ENCODE measurements at places on chromosomes 11 and 22. TPM values are rescaled to one million over a fixed set of nuclear protein-coding genes. Genes with fewer than 3 reads are reported as not detected.

DNA sequence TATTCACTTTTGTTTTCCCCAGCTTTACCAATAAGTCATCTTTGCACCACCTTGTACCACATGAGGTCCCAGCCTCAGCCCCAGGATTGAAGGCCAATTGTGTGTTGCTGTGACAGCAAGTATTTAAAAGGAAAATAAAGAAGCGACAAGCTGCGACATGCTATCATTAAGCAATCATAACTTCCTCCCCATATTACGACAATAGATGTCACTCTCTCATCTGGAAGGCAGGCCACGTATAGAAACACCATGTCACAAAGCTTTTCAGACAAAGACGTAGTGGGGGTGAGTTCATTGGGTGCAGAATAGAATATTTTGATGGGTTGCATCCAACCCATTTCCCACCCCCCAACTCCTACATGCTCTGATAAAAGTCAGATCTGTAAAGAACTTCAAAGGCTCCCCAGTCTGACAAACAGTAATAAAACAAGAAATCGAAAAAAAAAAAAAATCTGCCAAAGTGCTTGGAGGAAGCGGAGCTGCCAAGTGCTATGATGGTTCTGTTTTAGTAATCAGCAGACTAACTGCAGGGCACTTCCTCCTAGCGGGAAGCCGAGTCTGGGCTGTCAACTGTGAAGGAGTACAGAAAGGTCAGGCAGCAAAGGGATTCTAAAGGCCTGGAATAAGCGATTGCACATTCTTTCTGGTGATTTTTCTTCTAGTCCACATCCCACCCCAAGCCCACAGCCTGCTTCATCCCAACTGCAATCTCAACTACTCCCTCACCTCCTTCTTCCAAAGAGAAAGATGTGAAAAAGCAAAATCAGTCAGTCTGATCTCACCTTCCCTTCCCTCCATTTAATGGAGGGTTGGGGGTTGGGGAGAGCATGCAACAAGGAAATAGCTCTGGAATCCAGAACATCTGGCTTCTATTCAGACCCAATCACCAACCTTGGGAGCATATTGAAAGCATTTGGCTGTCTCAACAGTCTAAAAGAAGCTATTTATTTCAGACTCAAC, 131.4 kb upstream of the UBASH3B start:
- DNase-seq: no peak

DNA sequence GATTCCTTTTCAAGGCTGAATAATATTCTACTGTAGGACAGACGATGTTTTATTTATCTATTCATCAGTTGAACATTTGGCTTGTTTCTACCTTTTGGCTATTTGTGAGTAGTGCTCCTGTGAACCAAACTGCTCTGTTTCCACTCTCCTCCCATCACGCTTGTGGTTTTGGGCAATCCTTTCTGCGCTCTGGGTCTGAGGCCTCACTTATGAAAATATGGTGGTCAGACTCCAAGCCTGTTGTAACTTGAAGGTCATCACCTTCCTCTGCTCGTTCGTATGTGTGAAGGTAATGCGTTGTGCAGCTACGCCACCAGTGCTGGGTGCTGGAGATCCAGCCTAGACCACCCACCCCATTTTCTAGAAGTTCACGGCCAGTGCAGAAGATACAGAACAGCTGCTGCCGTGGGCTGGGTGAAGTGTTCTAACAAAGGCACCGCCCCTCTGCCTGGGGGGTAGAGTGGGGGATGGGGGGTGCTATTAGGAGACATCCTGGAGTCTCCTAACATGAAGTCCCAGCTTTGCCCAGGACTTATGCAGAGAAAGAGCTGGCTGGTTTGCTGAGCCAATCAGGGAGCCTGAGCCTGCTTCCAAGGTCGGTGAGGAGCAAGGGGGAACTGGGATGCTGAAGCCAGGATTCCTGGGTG, 21.0 kb downstream of the PTPN5 start:
- no peak for DNase-seq

DNA sequence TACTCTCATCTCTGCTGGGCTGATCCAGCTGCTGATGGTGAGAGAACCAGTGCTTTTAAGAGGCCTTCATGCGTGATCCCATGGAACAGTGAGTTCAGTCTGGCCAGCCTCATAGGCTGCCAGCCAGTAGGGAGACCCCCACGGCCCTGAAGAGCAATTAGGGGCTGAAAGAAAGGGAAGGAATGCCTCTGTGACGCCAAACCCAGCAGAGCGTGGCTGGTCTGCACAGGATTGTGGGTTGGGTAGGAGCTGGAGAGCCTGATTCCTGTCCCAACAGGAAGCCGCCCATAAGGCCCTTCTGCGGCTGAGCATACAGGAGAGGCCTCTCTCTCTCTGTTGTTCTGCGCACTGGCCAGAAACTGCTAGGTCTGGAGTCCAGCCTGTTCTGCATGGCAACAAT, 181.5 kb upstream of the E2F8 start:
- no peak for DNase-seq

DNA sequence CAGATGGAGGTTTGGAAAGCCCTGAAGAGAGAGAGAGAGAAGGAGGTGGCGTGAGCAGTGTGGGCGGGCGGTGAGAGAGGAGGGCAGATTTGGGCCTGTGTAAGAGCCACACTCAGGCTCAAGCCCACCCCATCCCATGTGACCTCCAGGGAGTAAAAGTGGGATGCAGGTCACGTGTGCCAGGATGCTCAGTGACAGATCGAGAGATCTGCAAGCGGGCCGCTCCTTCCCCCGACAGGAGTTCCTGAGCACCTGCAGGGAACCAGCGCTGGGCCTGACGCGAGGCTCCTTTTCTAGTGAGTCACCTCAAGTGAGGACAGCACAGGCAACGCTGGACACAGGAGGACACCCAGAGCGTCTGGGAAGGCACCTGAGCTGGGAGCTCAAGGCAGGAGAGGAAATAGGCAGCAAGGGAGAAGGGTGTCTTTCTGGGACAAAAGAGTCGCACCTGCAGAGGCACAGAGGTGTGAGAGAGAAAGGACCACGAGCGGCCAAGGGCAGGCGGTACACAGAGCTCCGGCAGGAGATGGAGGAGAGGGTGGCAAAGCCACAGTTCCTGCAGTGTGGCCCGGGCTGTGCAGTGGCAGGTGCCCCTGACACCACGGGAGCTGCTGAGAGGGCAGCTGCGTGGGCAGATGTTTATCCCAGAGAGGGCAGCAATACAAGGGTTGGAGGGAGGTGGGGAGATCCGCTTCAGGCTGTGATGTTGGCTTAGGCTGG, 1294.8 kb downstream of the TBC1D22A start:
- no peak for DNase-seq

- no peak for DNase-seq
These were observed 723 bp upstream of the CD82 start for GRCh38 chr11:44564670-44565210.

The SBF1 gene
- polyA plus RNA-seq: 110 TPM

The SEZ6L gene
- 0.04 TPM for polyA plus RNA-seq

GRCh38 chr11:17831228-17831627, 96.6 kb downstream of the KCNC1 start:
- no peak for DNase-seq

The PRODH gene
- not detected for polyA plus RNA-seq

The FADS1 gene
- 1.8 TPM for polyA plus RNA-seq

GRCh38 chr11:91078221-91078620, 855.4 kb upstream of the CHORDC1 start:
- DNase-seq: no peak

The SNX15 gene
- 26.0 TPM for polyA plus RNA-seq

DNA sequence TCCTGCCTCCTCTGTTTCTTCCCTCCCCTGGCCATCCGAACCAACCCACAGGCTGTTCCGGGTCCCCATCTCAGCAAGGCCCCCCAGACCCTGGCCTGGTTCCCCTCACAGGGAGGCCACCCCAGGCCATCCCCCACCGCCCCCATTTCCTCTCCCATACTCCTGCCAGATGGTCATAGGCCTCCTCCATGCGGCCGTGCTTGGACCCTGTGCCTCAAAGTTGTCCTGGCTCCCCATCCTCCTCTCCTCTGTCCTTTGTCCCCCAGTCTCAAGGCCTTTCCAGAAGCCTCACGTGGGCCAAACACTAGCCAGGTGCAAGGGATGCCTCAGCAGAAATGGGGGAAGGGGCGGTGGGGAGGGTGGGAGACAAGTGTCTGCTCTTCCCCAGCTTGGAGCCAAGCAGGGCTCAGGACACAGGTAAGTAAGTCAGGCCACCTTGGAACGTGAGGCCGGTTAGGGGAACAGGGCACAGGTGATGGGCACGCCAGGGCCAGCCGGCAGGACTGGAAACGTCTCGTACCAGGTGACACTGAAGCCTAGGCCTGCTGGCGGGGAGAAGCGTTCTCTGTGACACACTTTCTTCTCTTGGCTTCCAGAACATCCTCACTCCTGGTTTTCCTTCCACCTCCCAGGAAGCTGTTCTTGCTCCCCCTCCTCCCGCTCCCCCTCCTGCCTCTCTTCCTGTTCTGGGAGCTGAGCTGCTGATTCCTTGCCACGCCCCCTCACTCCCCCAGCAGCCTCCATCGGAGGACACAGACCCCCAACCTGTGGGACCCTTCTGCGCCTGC, 31.5 kb upstream of the SLC22A12 start:
- DNase-seq: no peak

DNA sequence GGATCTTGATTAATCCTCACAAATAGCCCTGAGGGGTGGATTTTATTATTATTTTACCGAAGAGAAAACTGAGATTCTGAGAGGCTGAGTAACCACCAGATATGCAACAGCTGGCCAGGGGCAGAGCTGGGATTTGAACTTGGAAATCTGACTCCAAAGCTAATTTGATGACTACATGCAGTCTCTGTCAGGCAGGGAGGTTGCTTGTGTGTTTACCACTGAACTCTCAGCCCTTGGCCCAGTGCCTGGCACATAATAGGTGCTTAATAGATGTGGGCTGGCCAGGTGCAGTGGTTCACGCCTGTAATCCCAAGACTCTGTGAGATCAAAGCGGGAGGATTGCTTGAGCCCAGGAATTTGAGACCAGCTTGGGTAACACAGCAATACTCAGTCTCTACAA, 121.7 kb upstream of the CRYBB3 start:
- DNase-seq: no peak
